ENCODE measurements at places on chromosomes 4 and X.

DNA sequence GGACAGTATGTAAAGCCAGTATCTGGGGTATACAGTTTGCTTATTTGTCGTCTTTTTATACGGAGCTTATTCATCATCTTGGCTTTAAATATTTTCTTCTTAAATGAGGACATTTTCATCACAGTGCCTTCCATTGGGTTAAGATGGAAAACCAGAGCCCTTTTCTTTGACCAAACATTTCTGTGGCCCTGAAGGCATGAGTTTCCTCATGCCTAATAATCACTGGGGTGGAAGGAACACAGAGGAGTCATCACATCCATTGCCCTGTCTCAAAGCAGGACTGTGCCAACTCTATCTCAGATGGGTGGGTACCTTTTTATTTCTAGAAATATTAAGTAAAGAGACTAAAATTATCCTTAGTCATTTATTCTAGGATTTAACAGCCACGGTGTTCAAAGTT, 40.0 kb downstream of the CHRDL1 start:
- no peak for DNase-seq

DNA sequence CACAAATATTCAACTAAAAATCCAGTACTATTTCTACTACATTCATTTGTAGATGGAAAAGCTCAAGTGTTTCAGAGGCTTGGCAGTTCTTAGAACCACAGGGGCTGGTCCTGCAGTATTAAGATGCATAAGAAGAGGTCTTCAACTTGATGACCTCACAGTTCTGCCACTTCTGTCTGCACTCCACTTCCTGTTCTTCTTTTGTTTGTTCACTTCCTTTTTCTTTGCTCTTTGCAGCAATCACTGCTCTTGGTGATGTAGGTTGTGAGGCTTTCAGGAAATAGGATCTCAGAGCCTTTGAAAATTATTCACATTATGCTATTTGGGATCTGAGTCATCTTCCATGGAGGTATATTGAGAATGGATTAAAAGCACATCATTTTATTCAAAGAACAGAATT, 602.0 kb upstream of the CPEB2 start:
- DNase-seq: no peak

GRCh38 chr4:38993683-38994082, 38.5 kb downstream of the TMEM156 start:
- DNase-seq: no peak

- no peak for DNase-seq
Observed at GRCh38 chr4:12144051-12144450, 715.4 kb upstream of the HS3ST1 start.

DNA sequence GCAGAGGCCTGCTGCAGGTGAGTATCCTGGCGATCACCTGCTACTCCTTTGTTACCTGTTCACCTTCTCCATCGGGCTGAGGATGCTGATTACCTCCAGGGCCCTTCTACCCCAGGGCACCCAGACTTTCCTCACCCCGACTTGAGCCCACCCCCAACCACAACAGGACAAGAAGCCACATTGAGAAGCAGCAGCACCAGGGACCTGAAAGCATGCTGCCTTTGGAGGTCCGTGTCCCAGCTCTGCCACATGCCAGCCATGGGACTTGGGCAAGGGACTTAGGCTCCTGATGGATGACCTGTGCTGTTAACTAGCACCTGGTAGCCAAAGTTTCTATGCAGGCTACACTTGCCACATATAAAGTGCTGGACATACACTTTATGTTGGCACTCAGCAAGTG, 89.7 kb downstream of the CPZ start:
- DNase-seq: no peak

DNA sequence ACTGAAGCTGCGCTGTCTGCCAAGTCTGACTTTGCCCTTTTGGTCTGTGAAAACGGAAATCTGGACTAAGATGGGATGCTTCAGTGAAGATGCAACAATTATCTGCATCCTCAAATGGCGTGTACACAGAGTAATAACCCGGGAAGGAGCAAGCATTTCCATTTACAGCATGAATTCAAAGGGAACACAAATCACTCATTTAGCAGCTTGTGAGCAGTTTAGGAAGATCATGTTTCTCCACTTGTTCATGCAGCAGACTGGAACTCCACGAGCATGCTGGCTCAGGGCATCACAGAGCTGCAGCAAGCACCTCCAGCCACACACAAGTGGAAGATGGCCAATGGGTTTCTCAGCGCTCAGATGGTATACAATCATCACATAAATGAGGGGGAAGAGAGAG, 175.5 kb downstream of the NLGN4X start:
- DNase-seq: no peak

- no peak for DNase-seq
Observed at GRCh38 chr4:84583876-84584380, 1.0 kb downstream of the CDS1 start.

DNA sequence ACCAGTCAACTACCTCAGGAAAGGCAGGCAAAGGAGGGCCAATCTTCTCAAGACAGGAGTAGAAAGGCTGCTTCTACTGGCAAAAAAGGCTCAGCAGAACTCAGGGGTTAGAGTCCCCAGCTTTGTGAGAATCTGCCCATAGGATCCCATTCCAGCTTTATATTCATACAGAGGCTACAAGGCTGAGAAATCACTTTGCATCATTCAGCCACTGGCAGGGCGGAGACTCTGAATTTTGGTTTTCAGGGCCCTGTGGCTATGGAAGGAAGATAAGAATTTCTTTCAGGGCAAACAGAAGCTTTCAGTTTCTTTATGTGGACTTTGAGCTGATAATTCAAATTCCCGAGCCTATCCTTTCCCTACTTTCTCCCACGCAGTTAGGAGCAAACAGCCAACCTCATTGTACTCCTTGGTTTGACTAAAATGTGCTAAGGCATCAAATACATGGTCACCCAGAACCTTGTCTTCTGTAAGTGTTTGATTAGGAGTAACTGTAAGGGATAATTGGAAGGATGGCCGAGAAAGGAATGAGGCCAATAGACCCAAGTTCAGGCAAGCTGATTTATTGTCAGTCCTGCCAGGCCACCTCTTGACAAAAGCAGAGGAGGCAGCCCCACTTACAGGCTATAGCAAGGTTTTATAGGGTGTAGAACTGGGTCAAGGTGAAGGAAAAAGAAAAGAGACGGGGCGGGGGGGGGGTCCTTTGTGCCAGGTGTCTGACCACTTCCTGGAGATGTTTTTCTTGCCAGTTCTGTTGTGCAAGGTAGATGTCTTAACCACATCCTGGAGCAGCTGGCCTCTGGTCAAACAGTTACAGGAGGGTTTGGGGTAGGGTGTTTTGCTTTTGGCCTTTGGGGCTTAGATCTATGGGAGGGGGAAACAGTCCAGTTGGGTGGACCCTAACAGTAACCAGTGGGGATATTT, 165.3 kb upstream of the PPP1R2C start:
- DNase-seq: no peak

DNA sequence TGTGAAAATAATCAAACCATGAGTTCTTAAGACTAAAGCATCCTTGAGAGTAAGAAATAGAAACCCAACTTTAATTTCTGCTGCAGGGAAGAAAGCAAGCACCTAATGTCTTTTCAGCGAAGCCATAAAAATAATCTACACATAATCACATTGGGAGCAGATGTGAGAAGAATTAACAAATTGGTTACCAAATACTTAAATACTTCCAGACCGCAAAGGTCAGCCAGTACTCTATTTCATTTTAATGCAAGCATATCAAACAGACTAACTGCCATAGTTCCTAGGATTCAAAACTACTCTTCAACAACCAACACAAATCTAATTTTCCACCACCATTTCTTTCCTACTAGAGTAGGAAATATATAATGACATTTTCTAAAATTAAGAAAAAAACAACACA, 144.8 kb upstream of the SLIT2 start:
- DNase-seq: no peak
